Smooth muscle cell of the coronary artery (primary cell): ENCODE measurements at places on chromosomes 5 and 9. TPM values are rescaled to one million over a fixed set of nuclear protein-coding genes. Genes with fewer than 3 reads are reported as not detected.

The PCDHGA11 gene
- 4.7 and 7.1 TPM in 2 replicates for total RNA-seq

The CSF1R gene
- 0.30 TPM in 1 of 2 replicates, not detected in the other for total RNA-seq

The CAPSL gene
- total RNA-seq: not detected in 2 replicates

The PDCD1LG2 gene
- 4.3 and 6.6 TPM in 2 replicates for total RNA-seq

The RLN1 gene
- not detected in 2 replicates for total RNA-seq

The OTULINL gene
- total RNA-seq: under 0.01 and 0.08 TPM in 2 replicates

The CNTNAP3 gene
- total RNA-seq: 0.12 and 5.6 TPM in 2 replicates

The WDR38 gene
- not detected in 2 replicates for total RNA-seq

The ZNF169 gene
- total RNA-seq: 2.1 TPM in 2 replicates

The SV2C gene
- total RNA-seq: not detected in 2 replicates

The ANGPTL2 gene
- total RNA-seq: 3.8 and 73.2 TPM in 2 replicates

The TMEM141 gene
- total RNA-seq: 36.9 and 88.0 TPM in 2 replicates
